ENCODE measurements at places on chromosomes 16 and 17.

- no peak for DNase-seq
Observed at GRCh38 chr17:47995241-47995935, 24.5 kb downstream of the CDK5RAP3 start.

GRCh38 chr17:8482546-8482945 is 46.9 kb downstream of the NDEL1 start:
- no peak for DNase-seq

DNA sequence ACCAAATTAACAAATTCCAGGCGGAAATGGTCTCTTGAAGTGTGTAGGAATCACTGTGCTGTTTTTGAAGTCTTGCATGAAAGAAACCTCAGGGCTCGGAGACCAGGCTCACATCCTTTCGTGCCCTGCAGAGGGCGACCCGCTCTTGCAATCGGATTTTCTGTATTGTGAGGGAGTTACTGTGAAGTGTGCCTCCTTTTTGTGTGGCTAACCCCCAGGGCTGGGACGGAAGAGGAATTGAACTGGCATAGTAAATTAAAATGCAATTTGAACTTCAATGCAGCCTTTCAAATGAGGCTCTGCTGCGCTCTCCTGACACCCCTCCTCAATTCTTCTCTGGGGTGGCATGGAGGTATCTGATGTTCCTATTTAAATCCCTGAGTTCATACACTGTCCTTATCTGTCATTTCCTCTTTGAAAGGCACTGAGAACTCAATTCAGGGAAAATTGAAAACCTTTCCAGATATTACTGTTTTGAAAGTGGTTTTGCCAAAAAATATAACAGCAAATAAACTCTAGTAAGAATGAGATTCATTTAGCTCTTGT is 51.5 kb upstream of the MGAT5B start:
- DNase-seq: peak; percentile 6

DNA sequence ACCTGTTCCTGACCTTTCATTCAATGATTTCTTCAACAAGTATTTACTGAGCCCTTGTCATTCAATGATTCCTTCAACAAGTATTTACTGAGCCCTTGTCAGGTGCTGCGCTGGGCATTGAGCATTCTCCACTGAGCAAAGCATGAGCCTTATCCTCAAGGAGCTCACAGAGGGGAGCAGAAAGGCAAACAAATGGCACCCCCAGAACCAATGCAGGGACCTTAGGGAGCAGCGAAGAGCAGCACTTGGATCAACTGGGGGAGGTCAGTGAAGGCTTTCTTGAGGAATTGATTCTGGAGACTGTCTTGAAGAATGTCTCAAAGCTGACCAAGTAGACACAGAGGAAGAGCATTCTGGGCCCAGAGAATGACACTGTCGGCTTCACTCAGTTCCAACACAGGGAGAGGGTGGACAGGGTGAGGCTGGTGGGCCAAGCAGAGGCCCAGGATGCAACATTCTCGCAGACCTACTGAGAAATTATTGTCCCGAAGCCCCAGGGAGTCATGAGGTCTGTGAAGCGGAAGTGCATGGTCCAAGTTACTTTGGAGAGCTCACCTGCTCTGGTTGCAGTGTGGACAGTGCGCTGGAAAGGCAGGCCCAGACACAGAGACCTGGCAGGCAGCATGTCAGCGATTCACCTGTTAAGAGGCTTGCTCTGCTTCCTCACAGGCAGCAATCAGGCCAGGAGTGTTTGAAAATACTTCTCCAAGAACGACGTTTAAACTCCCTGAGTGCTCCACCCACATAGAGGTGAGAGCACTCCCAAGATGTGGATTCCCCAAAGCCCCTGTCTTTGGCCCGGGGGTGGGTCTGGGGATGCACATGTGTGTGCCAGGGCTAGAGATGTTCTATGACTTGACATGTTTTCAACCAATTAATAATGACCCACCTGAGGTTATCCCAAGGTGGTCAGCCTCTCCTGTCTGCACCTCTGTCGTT is 3.2 kb upstream of the MPO start:
- no peak for DNase-seq

DNA sequence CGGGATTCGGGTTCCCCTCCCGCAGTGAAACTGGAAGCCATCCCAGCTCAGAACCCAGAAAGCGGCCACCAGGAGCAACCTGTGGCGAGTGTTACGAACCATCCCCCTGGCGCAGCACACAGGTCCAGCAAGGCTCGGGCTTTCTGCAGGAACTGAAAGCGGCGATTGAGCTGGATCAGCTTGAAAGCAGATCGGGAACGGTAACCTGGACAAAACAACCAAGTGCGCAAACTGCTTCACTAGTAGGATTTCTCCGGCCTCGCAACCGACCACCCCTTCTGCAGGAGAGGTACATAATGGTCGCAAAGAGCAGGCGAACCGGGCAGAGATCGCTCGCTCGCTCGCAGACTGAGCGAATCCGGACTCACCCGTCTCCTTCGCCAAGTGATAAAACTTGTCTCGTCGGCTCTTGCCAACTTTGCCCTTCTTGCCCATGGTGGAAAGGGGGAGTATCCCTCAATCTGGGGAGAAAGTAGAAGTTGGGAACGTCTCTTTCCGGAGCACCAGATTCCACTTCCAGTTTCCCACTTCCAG is 696 bp upstream of the PSMC5 start:
- no peak for DNase-seq

GRCh38 chr16:84842516-84843148 is 22.8 kb downstream of the CRISPLD2 start:
- no peak for DNase-seq

Measured in stimulated activated CD4-positive, alpha-beta T cell treated with anti-CD3 and anti-CD28 coated beads, Interleukin-1b, Interleukin-23, amount 100 ng/mL, for 1 hour (primary cell).